Lower lobe of right lung (tissue), 2 donors: ENCODE measurements at places on chromosomes 16 and 17. TPM values are rescaled to one million over a fixed set of nuclear protein-coding genes. Genes with fewer than 3 reads are reported as not detected.
A peak's percentile ranks its signal among the peaks of the same experiment; 100 is the strongest.

POLG2 gene
- 12.0 TPM for total RNA-seq

- no peak for DNase-seq
These were observed 135.2 kb downstream of the SHISA9 start for GRCh38 chr16:13036600-13036999.

FOXJ1 gene
- 21.5 TPM for total RNA-seq

- DNase-seq = no peak
These were observed 4.5 kb downstream of the CCR7 start for GRCh38 chr17:40560592-40561293.

- DNase-seq = no peak
These were observed 351 bp upstream of the GDPD1 start for GRCh38 chr17:59219992-59220327.

MILR1 gene
- 19.6 TPM for total RNA-seq

- DNase-seq = no peak
These were observed 2.8 kb downstream of the ADCY7 start for GRCh38 chr16:50269061-50269705.

DNA sequence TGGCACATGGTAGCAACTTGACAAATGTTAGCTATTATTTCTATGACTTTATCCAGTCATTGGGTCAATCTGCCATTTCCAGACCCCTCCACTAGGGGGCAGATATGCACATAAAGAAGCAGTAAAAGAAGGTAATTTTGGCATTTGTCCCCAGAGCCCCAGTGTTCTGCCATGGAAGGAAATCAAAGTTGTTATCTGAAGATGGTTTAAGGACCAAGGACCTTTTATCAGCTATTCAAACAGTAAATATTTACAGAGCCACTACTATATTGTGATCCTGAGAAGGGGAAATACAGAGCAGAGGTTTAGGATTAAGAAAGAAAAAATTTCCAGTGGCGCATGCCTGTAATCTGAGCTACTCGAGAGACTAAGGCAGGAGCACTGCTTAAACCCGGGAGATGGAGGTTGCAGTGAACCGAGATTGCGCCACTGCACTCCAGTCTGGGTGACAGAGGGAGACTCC is 20.0 kb downstream of the TRAF4 start:
- DNase-seq = no peak

- no peak for DNase-seq
These were observed 30.1 kb upstream of the SNN start for GRCh38 chr16:11638140-11638539.

FTSJ3 gene
- 37.4 TPM for total RNA-seq

LHX1 gene
- not detected for total RNA-seq

DNA sequence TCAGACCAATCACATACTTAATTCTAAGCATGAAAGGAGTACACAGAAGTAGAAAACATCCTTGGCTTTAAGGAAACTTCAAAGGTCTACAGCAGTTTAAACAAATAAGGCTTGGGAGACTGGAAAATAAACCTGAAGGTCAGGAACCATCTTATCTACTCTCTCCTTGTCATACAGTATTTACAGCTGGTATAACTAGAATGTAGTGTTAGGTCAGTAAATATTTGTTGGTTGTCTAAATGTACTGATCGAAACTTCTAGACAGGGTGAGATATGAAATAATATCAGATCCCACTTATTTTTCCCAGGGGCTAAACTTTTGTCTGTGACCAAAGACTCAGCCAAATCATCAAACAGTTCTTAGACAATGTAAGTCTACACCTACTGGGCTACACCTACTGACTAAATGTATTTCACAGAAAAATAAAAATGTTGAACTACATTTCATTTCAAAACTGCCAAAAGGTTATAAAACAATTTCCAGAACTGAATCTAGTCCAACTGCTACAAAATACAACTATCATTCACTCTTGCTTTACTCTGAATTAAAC is 27.1 kb upstream of the TMEM97 start:
- no peak for DNase-seq

GALK1 gene
- 34.0 TPM for total RNA-seq

WFIKKN1 gene
- 1.2 TPM for total RNA-seq

PPY gene
- not detected for total RNA-seq

GRCh38 chr16:75219838-75220237 is 1.1 kb downstream of the CTRB1 start:
- no peak for DNase-seq

GRCh38 chr16:65600629-65601028 is 478.8 kb upstream of the CDH11 start:
- DNase-seq = no peak

- no peak for DNase-seq
These were observed 14.6 kb downstream of the BBS2 start for GRCh38 chr16:56505181-56505580.

- peak; percentile 36 for DNase-seq
These were observed 112.0 kb upstream of the CDC42EP4 start for GRCh38 chr17:73423806-73424205.

DNA sequence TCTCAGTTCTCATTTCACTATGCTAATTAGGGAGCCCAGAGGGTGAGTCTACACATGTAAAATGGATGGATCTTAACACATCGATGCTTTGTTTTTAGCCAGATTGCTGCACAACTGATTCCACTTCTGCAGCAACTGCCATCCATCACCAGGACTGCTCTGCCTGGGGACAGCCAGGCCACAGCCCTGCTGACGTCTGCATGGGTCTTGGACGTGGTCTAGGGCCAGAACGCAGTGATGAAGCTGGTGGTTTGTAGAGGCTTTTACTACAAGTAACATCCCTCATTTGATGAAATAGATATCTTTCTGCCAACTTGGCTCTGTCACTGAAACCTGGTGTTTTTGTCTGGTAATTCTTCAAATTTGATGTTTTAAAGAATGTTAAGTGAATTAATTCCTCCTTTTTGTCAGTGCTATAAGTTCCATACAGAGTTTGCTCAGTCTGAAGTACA is 50.6 kb downstream of the MARCHF10 start:
- no peak for DNase-seq

DNA sequence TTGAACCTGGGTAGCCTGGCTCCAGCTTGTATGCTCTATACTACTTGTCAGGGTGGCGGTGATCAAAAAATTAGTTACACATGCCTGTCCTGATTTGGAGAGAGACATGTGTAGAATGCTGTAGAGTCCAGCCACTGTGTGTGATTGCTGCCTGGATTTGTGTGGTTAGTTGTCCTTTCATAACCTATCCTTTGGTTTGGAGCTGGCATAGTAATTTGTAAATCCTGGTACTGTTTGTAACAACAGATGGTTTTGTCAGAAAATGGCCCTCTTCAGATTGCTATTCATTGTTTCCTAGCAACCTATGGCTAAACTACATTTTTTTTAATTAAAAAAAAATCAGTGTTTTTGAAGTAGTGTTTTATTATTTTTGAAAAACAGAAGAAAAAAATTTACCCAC is 30.5 kb downstream of the ETV4 start:
- DNase-seq = no peak

RNF222 gene
- not detected for total RNA-seq

KRT16 gene
- total RNA-seq = not detected

GRCh38 chr16:48817032-48817431 is 207.1 kb upstream of the N4BP1 start:
- no peak for DNase-seq

CPHXL2 gene
- total RNA-seq = not detected

DNASE1L2 gene
- total RNA-seq = 2.0 TPM

DNA sequence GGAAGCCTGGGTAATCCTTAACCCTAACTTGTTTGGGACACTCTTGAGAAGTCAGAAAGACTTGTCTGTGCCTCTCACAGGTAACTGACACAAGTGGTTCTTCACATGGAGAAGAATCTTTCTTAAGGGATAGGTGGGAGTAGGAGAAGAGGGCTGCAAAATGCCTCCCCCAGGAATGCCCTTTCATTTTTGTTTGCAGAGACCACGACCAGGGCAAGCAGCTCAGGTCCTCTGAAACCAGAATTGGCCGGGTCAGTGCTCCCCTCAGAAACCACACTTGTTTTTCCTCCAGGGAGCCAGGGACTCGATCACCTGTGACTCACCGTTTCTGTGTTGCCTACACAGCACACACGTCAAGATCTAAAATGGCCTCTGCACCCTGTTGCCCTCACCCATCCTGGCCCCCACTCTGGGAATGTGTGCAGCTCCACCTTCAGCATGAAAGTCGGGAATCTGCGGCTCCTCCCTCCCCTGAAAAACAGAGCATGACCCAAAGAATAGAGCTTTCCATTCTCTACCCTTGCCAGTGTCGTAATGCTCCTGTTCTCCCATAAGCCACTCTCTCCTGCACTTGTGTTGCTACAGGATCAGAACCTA is 36.1 kb downstream of the HNF1B start:
- no peak for DNase-seq

SOX15 gene
- 0.47 TPM for total RNA-seq

DNA sequence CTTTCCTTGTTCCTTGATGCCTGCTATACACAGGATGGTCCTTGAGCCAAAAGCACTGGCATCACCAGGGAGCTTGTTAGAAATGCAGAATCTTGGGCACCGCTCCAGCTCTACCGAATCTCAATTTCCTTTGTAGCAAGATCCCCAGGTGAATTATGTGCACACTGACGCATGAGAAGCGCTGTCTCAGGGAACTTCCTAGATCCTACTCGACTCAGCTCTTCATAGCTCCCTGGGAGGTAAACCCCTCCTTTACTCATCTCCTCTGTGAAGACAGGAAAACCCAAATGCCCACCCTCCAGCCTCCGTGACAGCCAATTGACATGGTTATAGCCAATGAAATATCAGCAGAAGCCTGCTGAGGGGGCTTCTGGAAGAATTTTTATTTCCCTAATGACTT is 4.1 kb downstream of the USP31 start:
- no peak for DNase-seq

GRCh38 chr17:2749784-2750181 is 331 bp upstream of the CCDC92B start:
- DNase-seq = peak; percentile 80

GRCh38 chr17:57113011-57113410 is 28.0 kb downstream of the AKAP1 start:
- DNase-seq = no peak

- DNase-seq = peak; percentile 66
These were observed 71.2 kb upstream of the LGALS9 start for GRCh38 chr17:27559506-27560481.
